Anterior cingulate cortex (tissue), 58 donors: ENCODE measurements at places on chromosomes 2 and 18.
A peak's percentile ranks its signal among the peaks of the same experiment; 100 is the strongest.

DNA sequence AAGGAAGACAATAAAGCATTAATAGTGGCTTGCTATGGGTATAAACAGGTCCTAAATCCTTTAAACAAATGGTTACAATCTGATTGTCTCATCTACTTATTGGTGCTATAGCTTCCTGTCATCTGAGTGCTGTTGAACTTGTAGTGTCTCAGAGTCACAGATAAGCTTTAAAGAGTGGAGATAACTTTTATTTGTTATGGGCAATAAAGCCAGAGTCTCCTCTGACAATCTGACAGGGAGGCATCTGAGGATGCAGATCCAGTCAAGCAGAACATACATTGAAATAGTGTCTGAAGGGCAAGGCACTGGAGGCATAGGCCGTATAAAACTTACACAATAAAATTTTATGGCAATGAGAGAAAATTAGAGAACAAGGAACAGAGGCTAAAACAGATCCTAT, 1132.4 kb upstream of the CDH2 start:
- DNase-seq = no peak

DNA sequence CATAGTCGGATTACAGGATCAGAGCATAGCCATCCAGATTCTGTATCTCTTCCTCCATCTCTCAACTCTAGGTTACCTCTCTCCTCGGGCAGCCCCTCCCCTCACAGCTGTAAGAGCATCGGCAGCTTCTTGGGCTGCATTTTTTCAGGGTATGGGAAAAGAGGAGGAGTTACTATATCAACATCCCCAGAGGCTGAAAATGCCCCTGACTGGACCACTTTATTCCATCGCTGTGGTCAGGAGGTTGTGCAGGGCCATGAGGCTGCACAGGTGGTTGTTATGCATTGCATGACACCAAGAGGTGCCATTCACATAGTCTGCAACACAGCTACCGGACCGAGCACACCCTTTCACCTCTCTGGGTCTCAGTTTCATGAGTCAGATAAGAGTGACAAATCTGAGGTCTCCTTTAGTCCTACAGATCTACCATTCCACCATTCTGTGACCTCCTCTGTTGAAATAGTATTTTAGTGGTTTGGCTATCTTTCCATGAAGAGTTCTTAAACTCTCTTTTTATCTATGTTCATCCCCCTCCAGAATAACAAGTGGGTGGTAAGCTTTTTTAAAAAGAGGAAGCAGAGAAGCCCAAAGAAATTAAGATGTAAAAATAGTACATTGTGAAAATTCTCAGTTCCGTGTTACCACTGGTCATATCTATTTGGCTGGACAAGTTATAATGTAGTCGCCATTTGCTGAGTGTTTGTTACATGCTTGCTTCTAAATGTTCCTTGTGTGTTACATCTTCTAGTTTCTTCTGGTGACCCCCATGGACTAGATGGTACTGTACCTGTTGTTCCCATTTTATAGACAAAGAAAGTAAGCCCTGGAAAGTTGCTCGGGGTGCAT, 56.6 kb upstream of the SLC1A4 start:
- DNase-seq = no peak

DNA sequence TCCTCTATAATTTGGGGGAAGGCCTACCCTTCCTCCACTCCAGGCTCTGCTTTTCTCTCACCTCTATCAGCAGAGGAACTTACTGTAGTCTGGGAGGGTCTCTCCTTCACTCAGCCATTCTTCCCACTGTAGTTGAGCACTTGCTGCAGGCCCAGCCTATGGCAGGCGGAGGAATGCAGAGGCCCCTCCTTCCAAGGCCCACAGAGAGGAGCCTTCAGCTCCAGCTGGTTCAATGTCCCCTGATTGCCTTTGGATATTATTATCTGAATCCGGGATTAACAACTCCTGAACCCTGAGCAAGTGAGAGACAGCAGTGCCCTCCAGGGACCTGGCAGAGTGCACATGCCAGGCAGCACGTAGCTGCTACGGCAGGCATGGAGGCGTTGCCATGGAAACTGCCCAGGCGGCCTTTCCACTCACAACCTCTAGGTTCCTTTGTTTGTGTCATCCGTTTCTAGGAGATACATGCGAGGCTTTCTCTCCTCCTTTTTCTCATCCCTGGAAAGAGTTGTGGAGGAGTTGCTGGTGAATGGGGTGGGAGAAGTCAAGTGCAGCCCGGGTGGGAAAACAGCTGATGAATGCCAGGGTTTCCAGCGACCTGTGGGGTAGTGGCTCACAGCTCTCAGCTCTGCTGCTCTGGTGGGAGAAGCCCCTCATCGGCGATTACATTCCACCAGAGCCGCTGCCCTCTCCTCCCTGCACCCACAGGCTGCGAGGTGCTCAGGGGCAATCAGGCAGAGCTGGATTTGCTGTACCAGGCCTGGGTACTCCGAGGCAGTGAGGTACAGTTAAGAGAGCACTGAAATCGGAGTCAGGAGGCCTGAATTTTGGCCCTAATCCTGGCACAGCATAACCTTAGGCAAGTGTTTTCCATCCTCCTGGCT, 55.3 kb upstream of the HK2 start:
- DNase-seq = no peak

GRCh38 chr2:223532712-223533111, 69.4 kb downstream of the SCG2 start:
- no peak for DNase-seq

GRCh38 chr2:9638532-9638931, 7.7 kb upstream of the YWHAQ start:
- peak; percentile 80 for DNase-seq

DNA sequence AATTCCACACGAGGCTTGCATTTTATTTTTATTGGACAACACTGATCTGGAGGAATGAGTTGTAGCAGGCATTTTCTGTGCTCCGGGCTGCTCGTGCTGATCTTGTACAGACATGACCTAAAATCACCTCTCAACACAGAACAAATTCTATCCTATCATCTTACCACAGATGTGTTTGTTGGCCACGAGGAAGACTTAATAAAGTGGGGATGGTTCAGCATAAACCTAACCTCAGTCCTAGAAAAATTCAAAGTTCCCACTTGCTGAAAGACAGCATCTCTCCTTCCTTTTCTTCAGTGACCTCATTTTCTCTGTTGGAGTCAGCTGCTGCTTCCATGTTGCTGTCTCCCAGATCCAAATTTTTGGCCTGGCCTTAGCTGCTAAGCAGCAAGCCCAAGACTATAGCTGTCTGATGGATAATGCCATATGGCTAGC, 45.3 kb downstream of the RBKS start:
- no peak for DNase-seq

DNA sequence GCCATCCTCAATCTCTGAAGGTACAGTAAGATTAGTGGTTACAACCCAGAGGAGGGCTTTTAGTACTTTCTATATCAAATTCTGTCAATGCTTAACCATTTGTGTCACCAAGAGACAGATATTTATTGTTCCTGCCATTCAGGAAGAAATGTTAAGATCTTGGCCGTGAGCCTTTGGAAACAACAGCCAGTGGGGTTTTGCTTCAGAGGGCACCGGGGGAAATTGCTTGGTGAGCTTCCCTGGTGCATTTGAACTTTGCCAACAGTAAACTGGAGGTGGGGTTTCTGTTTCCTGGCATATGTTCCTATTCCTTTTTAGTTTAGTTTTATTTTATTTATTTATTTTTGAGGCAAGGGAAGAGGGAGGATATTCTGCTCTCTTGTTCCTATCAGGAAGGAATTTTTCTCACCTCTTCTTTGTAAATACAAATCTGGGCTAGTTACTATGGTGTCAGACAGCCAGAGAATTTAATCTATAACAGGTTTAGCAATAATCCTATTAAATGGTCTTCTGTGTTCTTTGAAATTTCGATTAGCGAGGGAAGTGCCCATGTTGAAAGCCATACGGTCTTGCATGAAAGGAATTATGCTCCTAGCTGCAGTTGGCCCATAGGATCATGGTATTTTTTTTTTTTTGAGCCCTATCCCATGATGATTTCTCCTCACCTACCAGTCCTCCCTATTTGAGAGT, 95.7 kb downstream of the MAIP1 start:
- no peak for DNase-seq

- DNase-seq = no peak
Observed at GRCh38 chr2:209091056-209091455, 332.8 kb upstream of the MAP2 start.

GRCh38 chr2:157420771-157421323, 23.0 kb downstream of the CYTIP start:
- no peak for DNase-seq

DNA sequence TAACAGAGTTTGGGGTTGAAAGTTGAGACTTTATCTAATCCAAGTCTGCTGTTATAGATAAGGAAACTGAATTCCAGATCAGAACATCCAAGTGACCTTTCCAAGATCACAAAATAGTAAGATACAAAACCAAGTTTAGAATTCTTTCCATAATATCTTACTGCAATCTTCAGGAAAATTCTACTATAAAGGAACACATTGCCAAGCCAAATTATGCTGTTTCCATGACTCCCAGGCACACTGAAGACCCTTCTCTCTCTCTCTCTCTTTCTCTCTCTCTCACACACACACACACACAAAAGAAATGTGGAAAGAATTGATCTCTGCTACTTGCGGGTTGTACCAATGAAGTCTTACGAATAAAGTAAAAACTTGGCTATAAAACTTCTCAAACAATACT, 398.4 kb downstream of the METTL4 start:
- no peak for DNase-seq

- no peak for DNase-seq
Observed at GRCh38 chr2:44100351-44100750, 68.3 kb upstream of the PPM1B start.

DNA sequence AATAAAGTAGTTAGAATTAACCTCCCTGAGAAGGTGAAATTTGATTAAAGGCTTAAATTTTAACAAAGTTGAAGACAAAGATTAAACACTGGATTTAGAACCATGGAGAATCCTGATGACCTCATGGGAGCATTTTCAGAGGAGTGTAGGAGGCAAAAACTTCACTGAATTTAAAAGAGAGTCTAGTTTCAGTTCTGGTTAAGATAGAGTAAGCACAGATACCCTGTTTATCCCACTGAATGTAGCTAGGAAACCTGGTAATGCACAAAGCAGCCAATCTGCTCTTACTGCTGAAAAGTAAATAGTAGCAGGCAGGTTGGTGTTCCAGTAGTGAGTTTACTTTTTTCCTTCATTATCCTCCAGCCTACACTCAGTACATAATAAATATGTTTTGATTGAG, 654.9 kb upstream of the SYT4 start:
- no peak for DNase-seq

GRCh38 chr18:74389171-74389927, 67.8 kb downstream of the DIPK1C start:
- DNase-seq = no peak

GRCh38 chr2:108560241-108560811, 26.1 kb downstream of the LIMS1 start:
- no peak for DNase-seq

DNA sequence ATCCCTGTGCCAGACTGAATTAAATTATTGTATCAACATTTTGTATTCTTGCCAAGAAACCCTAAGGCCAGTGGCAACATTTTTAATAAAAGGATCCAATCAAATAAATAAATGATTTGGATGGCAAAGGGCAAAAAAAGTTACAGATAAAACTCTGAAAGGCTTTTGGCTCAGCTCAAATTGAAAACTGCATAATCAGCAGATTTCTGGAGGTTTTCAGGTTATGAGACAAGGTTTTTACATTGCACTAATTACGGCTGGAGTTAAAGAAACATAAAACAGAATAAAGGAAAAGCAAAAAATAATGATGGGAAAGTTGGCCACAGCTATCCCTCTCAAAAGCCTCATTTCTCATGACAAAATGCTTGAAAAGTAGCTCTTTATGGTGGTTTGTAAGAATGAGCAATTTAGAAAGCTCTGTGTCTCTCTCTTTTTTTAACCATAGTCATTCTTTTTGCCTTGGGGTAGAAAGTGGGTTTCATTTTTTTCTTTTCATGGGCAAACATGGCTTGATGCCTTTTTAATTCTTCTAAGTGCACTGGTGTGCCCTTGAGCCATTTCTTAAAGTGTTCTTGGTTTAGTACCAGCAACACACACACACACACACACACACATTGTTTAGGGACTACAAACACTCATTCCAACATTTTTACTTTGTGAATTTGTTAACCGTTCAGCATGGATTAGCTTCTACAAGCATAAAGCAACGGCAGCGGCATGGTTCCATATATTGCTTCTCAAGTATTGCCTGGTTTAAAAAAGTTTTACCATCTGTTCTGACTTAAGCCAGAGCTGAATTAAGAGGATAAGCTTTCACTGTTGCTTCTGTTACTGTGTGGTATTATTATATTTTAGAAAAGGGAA, 747.1 kb upstream of the FSHR start:
- DNase-seq = no peak

DNA sequence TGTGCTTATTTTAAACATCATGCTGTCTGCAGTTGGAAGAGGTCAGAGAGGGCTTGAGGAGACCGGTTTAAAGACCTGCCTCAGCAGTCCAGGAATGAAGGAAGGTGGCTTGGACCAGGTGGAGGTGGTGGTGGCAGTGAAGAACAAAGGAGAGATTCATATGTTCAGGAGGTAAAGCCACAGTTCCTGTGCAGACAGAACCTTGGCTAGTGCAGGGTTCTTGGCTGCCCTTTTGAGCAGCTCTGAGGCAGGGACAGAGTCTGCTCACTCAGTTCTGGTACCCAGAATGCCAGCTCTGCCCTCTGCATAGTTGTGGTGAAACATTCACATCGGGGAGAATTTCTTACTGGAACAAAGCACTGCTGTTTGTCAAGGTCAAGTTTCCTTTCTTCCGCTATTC, 669.7 kb upstream of the HS6ST1 start:
- DNase-seq = no peak

DNA sequence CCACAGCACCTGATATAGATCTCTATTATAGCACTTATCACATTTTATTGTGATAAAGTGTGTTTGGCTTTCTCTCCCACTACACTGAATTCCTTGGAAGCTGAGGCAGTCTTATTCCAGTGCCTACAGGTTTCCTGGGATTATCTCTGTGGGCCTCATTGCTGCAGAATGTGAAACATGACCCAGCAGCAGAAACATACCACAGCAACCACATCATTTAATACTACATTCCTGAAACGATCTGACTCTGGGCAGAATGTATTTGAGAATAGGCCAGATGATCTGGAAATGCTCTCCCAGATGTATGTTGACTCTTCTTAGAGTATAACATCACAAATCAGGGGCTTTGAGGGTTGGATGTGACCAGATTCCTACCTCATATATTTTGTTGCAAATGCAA, 323.5 kb upstream of the TANK start:
- DNase-seq = no peak

DNA sequence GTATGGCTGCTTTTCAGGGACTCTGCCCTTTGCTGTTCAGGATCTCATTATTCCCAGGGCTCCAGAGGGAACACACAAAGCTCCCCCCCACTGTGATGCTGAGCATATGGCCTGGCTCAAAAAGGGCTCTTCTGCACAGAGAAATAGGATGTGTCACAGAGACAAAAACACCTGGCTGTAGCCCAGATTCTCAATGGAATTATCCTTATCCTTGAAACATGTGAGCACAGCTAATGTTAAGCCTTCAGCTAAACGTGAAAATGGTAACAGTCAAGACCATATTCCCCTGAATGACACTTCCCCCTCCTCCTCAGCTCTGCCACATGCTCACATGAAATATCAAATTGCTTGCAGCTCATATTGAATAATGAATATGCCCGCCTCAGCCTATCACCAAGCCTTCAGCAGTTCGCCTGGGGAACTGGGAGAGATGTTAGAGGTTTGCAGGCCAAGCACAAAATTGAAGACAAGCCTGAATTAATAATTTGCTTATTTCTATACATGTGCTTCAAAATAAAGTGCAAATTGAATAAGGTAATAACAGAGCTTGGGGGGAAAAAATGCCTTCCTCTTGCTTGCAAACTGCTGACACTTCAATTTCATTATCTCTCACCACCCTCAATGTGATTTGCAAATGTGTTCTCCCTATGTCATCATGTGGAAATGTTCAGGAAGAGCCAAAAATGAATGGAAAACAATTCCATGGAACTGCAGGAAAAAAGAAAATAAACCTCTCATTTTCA, 181.0 kb upstream of the HNRNPA3 start:
- DNase-seq = no peak
